Karpas-422 (cell line): ENCODE measurements at places on chromosomes 5 and 9. TPM values are rescaled to one million over a fixed set of nuclear protein-coding genes. Genes with fewer than 3 reads are reported as not detected.

- H3K4me1 ChIP-seq, result peaks cover 17% of the 10 kb centered on the region
- no peaks in the 10 kb centered on the region for H3K27me3 ChIP-seq
- no peak overlapping the region for H3K4me3 ChIP-seq
- no peak overlapping the region for H3K27ac ChIP-seq
- DNase-seq, result no peak
- peaks cover 9% of the 10 kb centered on the region; the same call in 1 of the 2 replicates for H3K36me3 ChIP-seq
Observed at GRCh38 chr9:673966-674526, 167.5 kb upstream of the DMRT1 start.

GRCh38 chr5:122392824-122393223 lies 80.8 kb downstream of the SNCAIP start:
- no peaks in the 10 kb centered on the region for H3K27me3 ChIP-seq
- DNase-seq, result no peak
- no peak overlapping the region for H3K27ac ChIP-seq

GRCh38 chr9:77980622-77981021 lies 51.0 kb downstream of the GNAQ start:
- H3K4me1 ChIP-seq, result peaks cover 19% of the 10 kb centered on the region
- H3K4me3 ChIP-seq, result no peak overlapping the region
- no peaks in the 10 kb centered on the region for H3K36me3 ChIP-seq
- DNase-seq, result no peak
- H3K27ac ChIP-seq, result no peak overlapping the region

DNA sequence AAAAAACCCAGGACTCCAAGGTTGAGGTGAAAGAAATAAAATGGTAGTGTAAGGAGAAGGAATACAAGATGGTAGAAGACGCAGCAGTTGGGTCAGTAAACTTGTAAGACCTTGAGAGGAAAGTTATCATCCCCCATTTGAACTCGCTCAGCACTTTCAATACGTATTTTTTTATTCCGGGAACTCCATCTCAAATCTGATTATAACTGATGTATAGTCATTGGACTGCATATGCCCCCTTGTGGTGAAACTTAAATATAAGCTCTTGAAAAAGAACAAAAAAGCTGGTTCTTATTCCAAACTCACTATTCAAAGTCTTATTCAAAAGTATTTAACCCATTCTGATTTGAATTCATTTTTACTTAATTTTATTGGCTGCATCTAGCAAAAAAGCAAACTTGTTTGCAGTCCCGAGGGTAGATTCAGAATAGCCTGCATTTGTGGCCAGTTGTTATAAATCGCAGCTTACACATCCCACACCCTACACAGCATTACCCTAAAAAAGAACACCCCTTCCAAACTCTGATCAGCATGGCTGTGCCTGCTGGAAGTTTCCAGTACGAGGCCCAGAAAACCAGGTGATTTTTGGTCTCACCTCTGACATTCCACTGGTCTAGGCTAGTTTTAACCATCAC lies 118.0 kb downstream of the ESM1 start:
- H3K36me3 ChIP-seq, result no peaks in the 10 kb centered on the region
- H3K27ac ChIP-seq, result no peak overlapping the region
- H3K27me3 ChIP-seq, result no peaks in the 10 kb centered on the region
- DNase-seq, result peak; percentile 78
- H3K4me3 ChIP-seq, result no peak overlapping the region

EGFLAM gene
- total RNA-seq, result not detected in 2 replicates

PRUNE2 gene
- total RNA-seq, result 0.48 and 1.0 TPM in 2 replicates

PCDHB5 gene
- total RNA-seq, result not detected in 2 replicates

DNA sequence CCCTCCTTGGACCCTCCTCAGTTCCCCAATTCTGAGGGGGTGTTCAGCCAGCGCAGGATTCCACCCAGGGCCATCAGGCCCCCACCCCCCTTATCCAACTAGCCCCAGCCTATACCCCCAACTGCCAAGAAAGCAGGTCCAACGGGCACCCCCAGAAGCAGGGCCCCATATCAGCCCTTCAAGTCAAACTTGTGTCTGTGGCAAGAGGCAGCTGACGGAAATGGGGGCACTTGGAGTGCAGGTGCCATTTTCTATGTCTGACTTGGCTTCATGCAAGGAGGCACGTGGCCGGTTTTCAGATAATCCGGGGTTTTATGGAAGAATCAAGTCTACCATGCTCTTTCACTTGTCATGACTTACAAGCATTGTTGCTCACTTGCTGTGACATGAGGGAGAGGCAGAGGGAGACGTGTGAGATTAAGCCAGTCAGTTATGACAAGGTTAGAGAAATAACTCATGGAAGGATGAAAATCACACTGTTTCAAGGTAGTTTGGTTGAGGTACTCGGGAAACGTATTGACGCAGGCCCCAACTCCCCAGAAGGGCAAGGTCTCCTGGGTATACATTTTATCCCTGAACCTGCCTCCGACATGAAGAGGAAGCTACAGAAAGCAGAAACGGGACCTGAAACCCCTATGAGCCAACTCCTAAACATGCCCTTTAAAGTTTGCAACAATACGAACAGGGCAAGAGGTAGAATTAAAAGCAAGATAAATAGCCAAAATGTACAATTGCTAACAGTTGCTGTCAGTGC lies 26.5 kb upstream of the CLPTM1L start:
- peaks cover 18% of the 10 kb centered on the region for H3K4me1 ChIP-seq
- H3K27ac ChIP-seq, result no peak overlapping the region
- H3K36me3 ChIP-seq, result no peaks in the 10 kb centered on the region
- no peak overlapping the region for H3K4me3 ChIP-seq
- DNase-seq, result no peak
- no peaks in the 10 kb centered on the region for H3K27me3 ChIP-seq

DNA sequence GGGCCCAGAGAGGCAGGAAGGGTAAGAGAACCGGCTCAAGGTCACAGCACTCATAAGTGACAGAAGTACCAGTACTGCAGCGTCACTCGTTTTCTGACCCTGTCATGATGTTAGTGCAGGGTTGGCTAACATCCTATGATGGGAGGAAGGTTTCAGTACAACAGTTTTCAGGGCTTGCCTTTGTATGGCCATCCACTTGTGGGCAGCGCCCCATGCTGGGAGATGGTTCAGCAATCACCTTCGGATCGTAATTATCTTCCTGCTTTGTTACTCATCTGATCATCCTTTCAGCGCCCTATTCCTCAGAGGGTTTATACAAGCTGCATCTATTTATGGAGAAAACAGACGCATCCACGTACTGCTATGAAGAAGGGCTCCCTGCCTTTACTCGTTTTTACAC lies 2.4 kb downstream of the MAP1B start:
- no peak for DNase-seq
- H3K4me1 ChIP-seq, result no peaks in the 10 kb centered on the region
- no peaks in the 10 kb centered on the region for H3K27me3 ChIP-seq
- no peak overlapping the region for H3K4me3 ChIP-seq
- no peak overlapping the region for H3K27ac ChIP-seq

DNA sequence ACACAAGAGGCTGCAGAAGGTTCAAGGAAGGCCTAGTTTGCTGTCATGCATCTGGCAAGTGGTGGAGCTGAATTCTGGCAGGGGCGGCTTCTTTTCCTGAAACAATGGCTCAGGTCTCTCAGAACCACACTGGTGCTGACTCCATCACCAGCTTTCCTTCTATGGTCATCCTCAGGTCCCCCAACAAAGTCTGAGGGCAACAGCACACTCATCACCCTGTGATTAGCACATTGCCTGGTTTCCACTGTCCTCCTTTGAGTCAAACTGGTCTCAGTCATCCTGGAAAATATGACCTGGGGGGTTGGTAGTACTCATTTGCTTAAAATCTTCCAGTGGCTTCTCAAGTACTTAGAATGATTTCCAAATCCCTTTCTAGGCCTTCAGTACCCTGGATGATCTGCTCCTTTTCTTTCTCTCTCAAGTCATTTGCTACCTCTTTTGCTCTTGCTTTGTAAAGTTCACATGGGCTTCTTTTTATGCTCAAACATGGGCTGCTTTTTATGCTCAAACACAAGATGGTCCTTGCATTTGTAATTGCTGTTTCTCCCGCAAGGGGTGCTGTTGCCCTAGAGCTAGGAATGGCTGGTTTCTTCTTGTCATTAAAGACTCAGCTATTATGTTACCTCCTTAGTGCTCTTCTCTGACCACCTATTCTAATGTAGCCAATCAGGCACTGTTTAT lies 144.9 kb downstream of the ALDH1A1 start:
- H3K36me3 ChIP-seq, result no peaks in the 10 kb centered on the region
- H3K4me3 ChIP-seq, result no peak overlapping the region
- no peak overlapping the region for H3K27ac ChIP-seq
- DNase-seq, result peak; percentile 66
- H3K4me1 ChIP-seq, result no peaks in the 10 kb centered on the region

DNA sequence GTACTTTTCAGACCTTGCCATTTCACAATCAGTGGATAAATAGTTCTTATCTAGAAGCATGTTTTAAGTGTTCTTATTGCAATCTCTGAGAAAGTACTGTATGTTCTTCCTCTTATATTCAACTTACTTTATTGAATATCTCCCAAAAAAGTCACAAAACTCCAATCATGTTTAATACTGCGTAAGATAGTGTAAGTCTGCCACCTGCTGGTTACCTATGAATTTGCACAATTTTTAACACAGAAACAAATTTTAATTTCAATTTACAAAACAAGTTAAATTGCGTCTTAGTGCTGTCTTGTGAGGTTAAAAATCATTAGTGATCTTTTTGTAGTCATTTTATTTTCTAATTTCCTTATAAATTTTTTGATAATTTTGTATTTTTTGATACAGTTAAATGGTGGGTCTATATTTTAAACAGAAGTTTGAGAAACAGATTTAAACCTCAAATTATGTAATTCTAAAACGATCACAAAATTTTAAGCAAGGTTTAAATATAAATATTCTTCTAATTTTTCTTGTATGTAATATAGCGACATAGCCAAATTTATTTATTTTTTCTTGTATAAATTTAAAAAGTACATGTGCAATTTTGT lies 115.8 kb downstream of the EMB start:
- no peaks in the 10 kb centered on the region for H3K36me3 ChIP-seq
- peaks cover 6% of the 10 kb centered on the region; the same call in 1 of the 2 replicates for H3K4me1 ChIP-seq
- H3K27ac ChIP-seq, result no peak overlapping the region
- no peaks in the 10 kb centered on the region for H3K27me3 ChIP-seq
- DNase-seq, result peak; percentile 81

FRMD3 gene
- total RNA-seq, result 1.2 TPM in 1 of 2 replicates, not detected in the other

DNA sequence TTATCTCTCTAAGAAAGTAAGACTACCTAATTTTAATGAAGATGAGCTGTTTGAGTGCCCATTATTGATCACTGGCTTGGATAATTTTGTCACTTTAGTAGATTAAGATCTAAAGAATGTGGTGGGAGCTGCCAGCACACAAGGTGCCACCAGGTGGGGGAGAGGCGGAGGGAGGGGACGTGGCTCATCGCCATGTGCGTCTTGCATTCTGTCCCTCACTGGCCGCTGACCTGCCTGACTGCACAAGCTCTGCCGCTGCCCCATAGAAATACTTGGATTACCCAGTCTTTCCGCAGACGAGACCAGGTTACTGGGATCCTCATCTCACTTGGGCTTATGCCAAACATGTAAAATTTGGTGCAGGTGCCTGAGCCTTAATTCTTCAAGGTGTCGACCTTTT lies 37.6 kb downstream of the RHOBTB3 start:
- no peaks in the 10 kb centered on the region for H3K27me3 ChIP-seq
- no peaks in the 10 kb centered on the region for H3K36me3 ChIP-seq
- no peaks in the 10 kb centered on the region for H3K4me1 ChIP-seq
- DNase-seq, result no peak

SLC34A1 gene
- not detected in 2 replicates for total RNA-seq

GRCh38 chr5:42624912-42625311 lies 131.7 kb upstream of the CCDC152 start:
- no peak overlapping the region for H3K4me3 ChIP-seq
- no peaks in the 10 kb centered on the region for H3K4me1 ChIP-seq
- no peak overlapping the region for H3K27ac ChIP-seq
- H3K27me3 ChIP-seq, result no peaks in the 10 kb centered on the region
- no peaks in the 10 kb centered on the region for H3K36me3 ChIP-seq
- DNase-seq, result no peak

DNA sequence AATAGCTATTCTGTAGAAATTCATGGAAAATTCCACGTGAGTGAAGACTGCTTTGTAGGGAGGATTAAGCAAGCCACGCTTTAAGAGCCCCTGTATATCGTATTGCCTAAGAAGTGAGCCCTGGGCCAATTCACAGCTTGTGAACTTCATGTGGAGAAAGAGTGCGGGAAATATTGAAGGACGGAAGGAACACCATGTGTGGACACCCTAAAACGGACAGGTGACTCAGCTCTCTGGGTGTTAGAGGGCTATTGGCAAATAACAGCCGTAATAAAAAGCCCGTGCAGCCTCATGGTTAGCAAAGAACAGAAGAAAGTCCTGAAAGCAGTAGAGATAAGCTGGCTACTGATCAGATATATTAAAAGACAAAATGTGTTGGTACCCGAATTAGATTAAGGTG lies 26.4 kb downstream of the ZNF366 start:
- DNase-seq, result no peak
- H3K4me3 ChIP-seq, result no peak overlapping the region
- no peaks in the 10 kb centered on the region for H3K36me3 ChIP-seq
- no peaks in the 10 kb centered on the region for H3K27me3 ChIP-seq
- no peaks in the 10 kb centered on the region for H3K4me1 ChIP-seq

DNA sequence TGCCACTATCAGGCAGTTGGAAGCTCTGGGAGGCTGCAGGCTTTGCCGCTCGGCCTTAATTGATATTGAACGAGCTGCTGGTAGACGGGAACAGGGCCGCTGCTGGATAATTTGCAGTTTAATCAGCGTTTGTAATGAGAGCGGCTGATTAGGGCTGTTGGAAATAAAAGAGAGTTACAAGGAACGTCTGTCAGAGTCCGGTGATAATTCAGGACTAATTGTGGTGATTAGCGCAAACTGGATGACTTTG lies 68.2 kb upstream of the TBCA start:
- H3K27me3 ChIP-seq, result no peaks in the 10 kb centered on the region
- no peaks in the 10 kb centered on the region for H3K4me1 ChIP-seq
- no peak for DNase-seq
- H3K27ac ChIP-seq, result no peak overlapping the region
- H3K4me3 ChIP-seq, result no peak overlapping the region

- H3K27me3 ChIP-seq, result no peaks in the 10 kb centered on the region
- no peaks in the 10 kb centered on the region for H3K4me1 ChIP-seq
- H3K27ac ChIP-seq, result no peak overlapping the region
- no peak for DNase-seq
Observed at GRCh38 chr9:100370064-100370723, 17.5 kb upstream of the TEX10 start.

DNA sequence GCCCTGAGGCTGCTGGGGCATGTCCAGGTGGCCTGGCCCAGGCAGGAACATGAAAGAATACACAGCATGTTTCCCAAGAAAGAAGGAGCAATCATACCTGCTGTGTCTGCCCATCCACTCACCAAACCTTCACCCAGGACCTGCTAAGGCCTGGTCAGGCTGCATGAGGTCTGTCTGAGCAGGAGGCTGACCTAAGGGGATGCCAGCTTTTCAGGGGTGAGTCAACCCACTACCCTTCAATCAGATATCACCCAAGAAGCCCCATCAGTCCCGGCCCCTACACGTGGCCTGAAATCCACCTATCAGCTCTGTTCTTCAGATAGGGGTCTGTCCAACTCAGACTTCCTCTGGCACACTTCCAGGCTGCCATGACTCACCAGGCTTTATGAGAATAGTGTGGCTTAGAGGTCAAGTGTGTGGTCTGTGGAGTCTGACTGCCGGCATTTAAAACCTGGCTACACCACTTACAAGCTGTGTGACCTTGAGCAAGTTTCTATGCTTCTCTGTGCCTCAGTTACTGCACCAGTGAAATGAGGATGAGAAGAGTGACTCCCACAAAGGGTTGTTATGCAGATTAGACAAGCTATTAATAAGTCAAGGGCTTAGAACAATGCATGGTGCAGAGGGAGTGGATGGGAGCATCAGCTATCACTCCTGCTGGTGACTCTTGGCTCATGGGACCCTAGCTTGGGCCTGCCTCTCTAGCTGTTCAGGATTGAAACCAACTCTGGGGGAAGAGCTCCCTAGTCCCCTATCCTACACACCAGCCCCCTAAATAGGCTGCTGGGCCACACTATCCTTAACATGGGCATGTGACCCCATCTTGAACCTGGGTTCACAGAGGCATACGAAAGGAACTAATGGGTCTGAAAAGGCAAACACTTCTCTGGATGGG lies 130.3 kb downstream of the PAX5 start:
- peaks cover 31% of the 10 kb centered on the region for H3K36me3 ChIP-seq
- no peak for DNase-seq
- no peaks in the 10 kb centered on the region for H3K27me3 ChIP-seq
